Stimulated activated CD8-positive, alpha-beta memory T cell treated with anti-CD3 and anti-CD28 coated beads, Interleukin-2, amount 100 ng/mL, for 48 hours (primary cell): ENCODE measurements at places on chromosomes 1 and 21.

GRCh38 chr1:197807739-197808453, 32.6 kb upstream of the DENND1B start:
- DNase-seq = no peak

- no peak for DNase-seq
These were observed 34.1 kb downstream of the ARHGEF10L start for GRCh38 chr1:17573518-17574041.

- DNase-seq = no peak
These were observed 255.9 kb downstream of the FAF1 start for GRCh38 chr1:50704126-50704525.

- no peak for DNase-seq
These were observed 136.2 kb downstream of the SLC35F3 start for GRCh38 chr1:234040446-234041317.

DNA sequence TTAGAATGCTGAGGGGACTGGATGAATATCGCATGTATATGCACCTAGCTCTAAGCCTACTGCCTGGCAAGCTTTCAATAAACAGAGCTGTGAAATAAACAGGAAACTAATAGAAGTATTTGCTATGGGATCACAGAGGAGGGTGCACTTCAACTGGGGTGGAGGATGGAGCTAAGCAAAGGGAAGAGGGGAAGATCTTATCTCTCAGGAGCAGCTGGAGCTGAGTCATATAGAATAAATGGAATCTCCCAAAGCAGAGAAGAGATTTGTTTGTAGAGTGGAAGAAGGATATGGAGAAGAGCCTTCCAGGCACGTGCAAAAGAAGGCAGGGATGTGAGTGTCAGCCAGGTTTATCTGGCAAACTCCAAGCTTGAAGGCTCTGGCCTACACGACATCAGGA, 17.0 kb upstream of the KCNA10 start:
- no peak for DNase-seq

DNA sequence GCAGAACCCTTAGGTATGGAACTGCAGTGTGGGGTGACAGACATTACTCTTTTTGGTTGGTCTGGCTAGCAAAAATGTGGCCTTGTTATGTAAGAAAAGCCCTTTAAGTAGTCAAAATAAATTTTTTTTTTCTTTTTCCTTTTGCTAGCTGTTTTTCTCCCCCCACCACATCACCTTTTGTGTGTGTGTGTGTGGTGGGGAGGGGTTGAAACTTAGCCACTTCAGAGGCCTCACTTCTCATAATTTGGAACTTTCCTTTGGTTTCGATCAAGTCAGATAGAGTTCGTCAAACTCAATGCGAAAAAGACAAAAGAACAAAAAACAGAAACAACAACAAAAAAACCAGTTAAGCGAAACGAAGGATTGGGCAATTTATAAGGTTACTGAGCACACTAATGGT, 1.9 kb upstream of the PRMT2 start:
- DNase-seq = no peak

DNA sequence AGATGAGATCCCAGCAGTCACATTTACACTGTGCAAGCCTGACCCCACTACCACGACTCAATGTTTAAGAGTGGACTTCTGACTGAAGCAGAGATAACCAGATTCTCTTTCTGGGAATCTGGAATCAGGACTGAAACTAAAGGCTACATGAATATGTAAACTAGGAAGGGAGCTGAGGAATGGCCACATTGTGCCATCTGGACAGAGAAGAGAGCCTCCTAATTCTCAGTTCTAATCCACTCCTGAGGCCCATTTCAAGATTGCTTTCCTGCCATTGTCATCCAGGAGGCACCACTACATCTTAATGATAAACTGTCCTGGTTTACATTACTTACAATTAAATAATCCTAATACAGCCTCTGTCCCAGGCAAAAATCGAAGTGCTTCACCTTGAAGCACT, 6.5 kb downstream of the PAXBP1 start:
- no peak for DNase-seq

DNA sequence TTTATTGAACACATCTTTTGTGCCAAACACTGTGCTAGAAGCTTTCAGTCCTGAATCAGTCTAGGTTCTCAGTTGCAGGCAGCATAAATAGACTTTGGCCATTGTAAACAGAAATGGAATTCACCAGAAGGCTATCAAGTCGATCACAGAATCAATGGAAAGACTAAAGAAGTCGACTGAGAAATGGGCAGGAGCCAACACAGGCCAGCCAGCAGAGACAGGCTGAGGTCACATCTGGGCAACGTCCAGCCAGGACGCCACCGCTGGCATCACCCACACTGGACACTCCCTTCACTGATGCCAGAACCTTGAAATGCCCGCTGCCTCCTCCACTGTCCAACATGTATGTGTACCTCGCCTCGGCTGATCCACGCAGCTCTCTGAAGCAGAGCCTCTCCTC, 5.5 kb upstream of the CNTN2 start:
- no peak for DNase-seq

DNA sequence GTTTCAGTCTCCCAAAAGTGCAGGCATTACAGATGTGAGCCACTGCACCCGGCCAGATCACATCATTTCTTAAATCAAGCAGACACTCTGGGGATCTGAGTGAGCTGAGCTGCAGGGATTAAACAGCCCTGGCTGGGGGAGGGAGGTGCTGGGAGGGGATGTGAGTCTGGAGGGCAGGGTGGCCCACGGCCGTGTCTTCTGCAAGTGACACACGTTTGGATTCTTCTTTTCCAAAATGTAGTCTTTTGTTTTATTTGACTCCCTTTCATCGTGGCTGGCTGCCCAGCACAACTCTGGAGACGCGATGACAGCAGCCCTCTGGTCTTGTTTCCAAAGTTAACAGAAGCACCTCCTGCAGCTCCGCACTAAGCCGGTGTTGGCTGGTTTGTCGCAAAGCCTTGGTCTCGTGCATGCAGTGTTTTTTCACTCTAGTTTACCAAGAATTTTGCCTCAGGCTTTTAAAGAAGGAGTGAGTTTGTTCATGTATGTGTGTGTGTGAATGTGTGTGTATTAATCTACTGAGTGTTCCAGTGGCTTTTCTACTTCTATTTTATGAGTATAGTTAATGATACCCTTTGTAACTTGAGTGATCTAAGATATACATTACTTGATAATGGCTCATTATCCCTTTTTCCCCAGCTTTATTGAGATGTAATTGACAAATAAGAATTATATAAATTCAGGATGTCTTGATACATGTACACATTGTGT, 2.8 kb upstream of the KRTAP10-5 start:
- DNase-seq = no peak

GRCh38 chr1:12599657-12600056, 18.4 kb downstream of the DHRS3 start:
- no peak for DNase-seq

- no peak for DNase-seq
These were observed 5.3 kb downstream of the HPCA start for GRCh38 chr1:32891630-32892029.

GRCh38 chr1:210159211-210159610, 73.4 kb upstream of the SERTAD4 start:
- DNase-seq = no peak

- DNase-seq = no peak
These were observed 421.0 kb downstream of the MRPL39 start for GRCh38 chr21:25186273-25186672.

DNA sequence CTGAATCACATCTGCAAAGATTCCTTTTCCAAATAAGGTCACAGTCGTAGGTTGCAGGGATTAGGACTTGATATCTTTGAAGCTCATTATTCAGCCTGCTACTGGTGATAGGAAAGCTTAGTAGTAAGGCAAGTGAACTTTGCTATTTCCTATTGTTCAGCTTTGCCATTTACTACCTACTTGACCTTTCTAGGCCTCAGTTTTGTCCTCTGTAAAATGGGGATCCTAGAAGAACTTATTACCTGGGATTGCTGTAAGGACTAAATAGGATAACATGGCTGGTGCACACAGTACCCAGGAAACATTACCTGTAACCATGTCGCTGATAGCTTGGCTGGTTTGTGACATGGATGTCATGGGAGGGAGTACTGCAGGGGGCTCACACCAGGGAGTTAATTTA, 24.5 kb downstream of the UMODL1 start:
- no peak for DNase-seq

DNA sequence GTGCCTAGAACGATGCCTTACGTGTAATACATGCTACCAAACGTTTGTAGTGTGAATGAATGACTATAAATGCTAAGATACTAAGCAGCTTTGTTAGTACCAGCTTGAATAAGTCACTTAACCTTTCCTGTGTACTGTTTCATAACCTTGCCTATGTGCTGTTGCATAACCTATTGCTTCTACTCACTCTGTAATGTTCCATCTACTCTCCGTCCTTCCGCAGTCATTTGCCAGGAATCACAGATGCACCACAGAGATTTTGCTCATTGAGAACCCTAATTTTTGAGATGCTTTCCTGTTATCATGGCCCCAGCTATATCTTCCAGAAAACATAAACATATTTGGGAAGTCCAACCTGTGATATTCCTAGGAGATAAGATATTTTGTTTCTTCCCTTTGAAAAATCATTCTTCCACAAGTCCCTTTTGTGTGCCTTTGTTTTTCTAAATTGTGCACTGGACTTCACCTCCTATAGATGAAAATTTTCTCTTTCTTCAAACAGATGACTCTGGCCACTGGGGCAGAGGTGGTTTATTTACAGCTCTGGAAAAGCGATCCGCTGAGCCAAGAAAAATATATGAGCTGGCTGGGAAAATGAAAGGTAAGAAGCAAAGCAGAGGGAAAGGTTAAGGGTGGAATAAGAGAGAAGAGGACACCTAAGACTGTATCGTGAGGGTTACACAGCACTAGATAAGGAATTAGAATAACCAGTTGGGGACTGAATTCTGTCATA, 44.8 kb downstream of the CHD1L start:
- no peak for DNase-seq

- no peak for DNase-seq
These were observed 128.6 kb downstream of the TENT5C start for GRCh38 chr1:117734403-117734802.

DNA sequence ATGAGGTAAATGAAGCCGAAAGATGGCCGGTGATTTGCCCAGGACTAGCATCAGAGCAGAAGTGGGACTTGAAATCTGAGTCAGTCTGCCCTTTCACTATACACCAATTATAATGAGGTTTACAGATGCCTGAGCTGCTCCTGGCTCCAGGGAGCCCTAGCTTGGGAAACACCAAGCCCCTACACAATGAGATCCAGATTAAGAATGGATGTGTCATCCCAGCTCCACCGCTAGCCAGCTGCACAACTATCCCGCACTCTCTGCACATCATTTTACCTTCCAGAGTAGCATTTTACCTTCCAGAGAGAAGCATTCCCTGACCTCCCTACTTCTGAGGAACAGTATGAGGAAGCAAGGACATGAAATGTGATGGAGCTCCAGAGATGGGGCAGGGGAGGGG, 27.0 kb downstream of the SERTAD4 start:
- DNase-seq = no peak

GRCh38 chr1:231032963-231033362, 7.1 kb downstream of the FAM89A start:
- DNase-seq = no peak

DNA sequence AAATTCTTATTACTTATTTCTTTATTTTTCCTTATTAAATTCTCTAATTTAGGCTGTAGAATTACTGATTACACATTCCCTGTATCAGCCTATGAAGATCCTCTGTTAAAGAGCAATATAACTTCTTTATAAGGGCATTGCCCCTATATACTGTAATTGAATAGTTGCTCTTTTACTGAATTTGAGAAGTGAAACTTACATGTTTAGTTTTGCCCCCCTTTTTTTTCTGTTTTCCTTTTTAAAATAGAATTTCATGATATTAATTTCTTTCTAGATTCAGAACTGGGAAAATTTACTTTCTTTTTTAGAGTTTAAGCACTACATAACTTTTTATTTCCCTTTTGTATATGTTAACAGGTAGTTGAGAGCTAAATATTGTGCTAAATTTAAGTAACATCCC, 29.5 kb upstream of the PGM1 start:
- no peak for DNase-seq

GRCh38 chr21:25639551-25640201, 618 bp downstream of the JAM2 start:
- peak; percentile 30 for DNase-seq

DNA sequence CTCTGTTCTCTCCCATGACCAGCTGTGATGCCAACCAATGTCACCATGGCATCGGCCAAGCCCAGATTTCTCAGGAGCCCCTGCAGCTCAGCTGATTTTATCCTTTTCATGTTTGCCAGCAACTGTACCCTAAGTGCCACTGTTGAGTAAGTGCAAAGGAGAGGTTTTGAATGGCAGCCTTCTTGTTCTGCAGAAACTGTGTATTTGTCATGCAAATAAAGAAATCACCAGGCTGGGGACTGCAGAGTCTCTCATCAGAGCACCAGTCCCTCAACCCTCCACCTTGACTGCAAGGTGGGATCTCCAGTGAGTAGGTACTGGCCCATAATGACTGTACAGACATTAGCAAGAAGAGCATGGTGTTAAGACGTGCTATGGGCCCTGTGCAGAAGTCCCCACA, 26.6 kb downstream of the C8B start:
- DNase-seq = no peak

DNA sequence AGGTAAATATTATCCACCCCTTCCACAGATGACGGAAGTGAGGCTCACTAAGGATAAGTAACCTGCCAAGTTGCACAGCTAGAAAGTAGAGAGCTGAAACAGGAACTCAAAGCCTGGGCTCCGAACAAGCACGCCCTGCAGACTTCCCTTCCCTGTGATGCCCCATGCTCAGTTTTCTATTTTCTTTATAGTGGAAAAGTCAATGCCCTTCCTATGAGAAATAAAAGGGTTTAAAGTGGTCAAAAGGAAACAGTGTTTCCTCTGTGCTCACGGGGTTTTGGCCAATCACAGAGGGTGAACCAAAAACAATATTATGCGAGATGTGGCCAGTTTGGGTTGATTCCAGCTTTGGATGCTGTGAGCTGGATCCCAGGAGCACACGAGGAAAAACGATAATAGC, 44.5 kb downstream of the DDR2 start:
- DNase-seq = no peak

DNA sequence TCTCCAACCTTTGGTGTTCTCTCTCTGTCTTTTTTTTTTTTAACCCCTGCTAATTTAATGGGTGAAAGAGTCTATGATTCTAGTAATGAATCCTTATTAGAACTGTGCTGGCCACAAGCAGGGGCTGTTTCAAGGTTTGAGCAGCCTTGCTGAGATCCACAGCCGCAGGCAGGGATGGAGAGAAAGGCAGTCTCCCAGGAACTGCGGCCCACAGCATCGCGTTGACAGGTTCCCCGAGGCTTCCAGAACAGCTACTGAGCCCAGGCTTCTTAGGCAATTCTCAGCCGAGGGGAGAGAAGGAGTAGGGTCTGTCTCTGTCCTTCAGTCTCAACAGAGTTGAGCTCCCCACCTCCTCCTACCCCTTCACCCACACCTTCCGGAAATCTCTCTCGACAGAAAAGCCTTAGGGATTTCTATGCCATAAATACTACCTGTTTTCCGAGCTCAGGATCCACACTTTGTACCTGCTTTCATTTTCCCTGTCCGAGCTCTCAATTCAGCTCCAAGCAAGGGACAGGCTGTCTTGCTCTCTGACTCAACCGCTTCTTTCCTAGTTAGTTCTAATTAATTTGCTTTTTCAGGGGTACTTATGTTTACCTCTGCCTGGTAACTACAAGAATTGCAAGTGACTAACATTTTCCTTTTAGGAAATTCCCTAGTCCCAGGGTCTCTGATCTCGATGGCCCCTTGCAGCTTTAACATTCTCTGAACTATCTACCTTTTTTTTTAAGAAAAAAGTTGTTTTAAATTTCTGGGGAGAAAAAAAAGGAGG, 6.7 kb upstream of the CASZ1 start:
- DNase-seq = no peak
